Urothelium cell line (cell line): ENCODE measurements at places on chromosomes 2 and 18.

DNA sequence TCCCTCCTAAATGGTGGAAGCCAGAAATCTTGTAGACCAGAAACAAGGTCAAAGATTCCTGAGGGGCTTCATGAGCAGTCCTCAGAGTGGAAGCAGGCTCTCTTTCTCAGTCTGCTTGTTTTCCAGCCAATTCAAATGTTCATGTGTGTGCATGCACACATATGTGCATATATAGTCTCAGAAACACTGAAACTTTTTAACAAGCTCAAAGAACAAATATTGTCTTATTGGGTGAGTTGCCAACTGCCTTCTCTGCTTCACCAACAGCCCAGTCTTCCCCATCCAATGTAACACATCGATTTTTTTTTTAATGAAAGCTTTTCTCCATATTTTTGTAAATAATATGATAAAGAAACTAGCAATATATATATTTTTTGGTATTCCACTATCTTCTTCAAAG is 3.7 kb downstream of the CACNB4 start:
- DNase-seq = no peak

DNA sequence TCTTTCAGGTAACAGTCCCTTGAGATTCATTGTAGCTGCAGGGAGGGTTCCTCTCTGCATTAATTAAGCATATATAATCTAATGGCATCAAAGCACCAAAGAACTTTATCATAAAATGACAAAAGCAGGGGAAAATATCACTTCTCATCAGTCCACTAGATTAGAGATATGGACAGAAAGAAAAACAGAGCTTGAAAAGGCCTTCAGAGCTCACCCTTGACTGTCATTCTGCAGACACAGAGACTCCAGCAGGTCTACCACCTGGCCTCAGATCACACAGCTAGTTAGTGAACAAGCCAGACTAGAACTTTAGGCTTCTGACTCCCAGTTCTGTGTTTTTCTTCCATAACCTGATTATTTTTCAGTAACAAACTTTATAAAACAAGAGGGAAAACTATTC is 88.5 kb downstream of the FIGN start:
- DNase-seq = no peak

DNA sequence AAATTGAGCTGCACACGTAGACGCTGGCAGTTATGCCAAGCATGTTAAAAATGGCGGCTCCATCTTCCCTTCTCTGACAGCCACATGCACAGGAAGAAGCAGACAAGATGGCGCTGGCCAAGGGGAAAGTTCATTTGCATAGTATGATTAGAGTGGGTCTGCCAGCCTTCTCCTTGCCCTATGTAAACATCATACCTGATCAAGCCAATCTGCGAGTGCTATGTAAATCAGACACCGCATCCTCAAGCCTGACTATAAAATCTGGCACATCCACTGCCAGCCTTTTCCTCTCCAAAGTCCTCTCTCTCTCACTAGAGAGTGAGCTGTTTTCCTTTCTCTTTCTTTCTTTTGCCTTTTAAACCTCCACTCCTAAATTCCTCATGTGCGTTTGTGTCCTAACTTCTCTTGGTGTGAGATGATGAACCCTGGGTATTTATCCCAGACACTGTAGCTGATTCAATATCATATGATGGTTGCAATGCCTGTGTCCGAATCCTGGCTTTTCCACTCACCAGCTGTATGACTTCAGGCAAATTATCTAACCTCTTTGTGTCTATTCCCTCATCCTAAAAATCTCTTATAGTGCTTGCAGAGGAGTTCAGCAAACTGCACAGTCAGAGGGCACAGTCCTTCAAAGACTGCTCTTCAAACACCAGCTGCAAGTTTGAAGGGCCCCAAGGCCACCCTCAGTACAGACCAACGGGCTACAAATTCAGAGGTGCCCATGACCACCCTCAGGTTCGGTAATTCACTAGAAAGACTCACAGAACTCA is 39.3 kb upstream of the ITSN2 start:
- DNase-seq = no peak

DNA sequence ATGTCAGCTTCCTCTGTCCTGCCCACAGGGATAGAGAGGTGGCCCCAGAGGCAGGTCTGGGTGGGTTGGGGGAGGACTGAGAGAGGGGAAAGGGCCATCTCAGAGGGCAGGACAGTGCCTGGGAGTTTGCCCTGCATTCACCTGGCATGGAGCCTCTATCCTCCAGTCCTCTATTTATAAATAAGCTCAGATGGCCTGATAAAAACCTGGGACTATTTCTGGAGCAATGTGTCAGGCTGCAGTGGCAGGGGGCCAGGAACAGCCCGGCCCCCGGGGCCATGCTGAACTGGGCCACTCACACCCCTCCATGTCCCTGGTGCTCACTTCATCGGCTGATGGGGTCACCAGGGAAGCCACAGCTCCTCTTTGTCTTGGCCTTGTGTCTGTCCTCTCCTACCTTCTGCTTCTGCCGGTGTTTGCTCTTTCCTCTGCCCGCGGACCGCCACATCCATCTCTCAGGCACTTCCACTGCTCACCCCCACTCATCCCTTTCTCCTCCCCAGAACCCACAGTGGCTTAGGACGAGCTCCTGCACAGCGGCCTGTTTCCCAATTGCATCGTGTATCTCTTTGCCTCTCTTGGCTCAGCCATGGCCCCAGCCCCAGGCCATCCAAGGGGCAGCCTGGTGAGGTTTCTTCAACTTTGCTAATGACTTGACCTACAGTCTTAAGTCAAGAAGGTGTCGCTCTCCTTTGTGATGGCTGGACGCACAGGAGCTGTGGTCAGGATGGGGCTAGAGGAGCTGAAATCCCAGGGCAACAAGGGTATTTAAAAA is 38.8 kb downstream of the SCTR start:
- peak; percentile 12 for DNase-seq
